ENCODE measurements at places on chromosomes 12 and 14.
A peak's percentile ranks its signal among the peaks of the same experiment; 100 is the strongest.

DNA sequence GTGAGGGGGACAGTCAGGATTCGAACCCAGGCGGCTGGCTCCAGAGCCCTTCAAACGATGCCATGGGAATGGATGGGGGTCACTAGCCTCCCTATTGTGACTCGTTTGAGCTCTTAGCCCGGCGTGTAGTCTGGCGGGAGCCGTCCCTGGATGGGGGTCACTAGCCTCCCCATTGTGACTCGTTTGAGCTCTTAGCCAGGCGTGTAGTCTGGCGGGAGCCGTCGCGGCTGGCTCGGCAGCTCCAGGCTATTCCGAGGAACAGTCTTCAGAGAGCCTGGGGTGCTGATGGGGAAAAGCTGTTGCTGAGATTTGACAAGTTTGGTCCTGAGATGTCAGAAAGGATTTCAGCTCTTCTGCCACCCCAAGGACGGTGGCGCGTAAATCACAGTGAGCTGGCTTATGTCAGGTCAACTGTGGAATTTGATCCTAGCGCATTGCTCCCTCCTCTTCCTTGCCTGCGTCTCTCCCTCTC is 58.3 kb downstream of the CALM1 start:
- DNase-seq, result no peak

DNA sequence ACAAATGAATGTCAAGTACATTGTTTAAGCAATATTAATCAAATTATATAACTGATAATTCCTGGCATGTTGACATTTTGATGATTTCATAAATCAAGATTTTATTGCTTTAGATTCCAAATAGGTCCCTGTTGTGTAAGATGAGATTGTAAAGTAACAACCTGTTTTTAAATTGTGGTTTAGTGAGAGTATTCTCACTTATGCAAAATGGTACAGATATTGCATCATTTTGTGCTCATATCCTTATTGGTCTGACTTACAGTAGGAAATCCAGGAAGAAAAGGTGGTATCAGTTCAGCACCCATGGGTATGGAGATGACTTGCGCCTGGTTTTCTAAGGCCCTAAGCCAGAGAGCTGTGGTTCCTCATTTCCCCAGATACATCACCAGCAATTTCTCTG is 165.5 kb downstream of the KIF21A start:
- no peak for DNase-seq

DNA sequence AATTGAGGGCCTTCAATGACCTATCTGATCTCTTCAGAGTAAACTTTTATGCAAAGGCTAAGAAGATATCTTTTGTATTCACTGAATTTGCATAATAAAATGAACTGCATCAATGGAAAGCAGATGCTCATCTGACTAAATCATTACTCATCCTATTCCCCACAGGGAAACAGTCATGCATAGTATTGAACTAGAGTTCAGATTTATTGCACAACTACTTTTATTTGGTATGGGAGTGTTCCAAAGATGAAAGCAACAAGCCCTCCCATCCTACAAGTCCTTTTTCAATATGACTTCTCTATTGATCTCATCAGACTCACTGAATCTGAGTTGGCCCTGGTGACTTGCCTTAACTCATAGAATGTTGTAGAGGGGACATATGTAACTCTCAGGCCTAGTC is 159.8 kb downstream of the KITLG start:
- no peak for DNase-seq

DNA sequence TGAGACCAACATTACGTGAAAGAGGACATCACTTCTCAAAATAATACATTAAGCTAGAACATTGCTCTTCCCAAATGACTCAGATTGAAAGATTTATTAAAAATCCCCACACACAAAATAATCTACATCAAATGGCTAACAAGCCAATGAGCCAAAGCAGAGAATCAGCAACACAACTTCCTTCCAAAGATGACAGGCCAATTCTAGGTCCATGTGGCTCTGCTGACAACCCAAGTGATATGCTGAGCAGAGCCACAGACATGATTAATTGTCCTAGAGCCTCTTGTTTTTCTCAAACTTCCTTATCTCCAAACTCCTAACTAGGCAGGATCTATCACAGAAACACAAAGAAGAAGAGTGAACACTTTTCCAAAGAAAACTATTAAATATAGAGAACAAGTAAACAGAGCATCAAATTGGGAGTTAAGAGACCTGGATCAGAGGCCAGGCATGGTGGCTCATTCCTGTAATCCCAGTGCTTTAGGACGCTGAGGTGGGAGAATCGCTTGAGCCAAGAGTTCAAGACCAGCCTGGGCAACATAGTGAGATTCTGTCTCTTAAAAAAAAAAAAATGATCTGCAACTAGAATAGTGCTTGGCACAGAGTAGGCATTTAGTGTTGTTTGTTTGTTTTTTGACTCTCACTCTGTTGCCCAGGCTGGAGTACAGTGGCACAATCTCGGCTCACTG is 38.5 kb downstream of the SENP1 start:
- no peak for DNase-seq

- DNase-seq, result no peak
Observed at GRCh38 chr12:20482491-20483054, 114.2 kb downstream of the PDE3A start.

DNA sequence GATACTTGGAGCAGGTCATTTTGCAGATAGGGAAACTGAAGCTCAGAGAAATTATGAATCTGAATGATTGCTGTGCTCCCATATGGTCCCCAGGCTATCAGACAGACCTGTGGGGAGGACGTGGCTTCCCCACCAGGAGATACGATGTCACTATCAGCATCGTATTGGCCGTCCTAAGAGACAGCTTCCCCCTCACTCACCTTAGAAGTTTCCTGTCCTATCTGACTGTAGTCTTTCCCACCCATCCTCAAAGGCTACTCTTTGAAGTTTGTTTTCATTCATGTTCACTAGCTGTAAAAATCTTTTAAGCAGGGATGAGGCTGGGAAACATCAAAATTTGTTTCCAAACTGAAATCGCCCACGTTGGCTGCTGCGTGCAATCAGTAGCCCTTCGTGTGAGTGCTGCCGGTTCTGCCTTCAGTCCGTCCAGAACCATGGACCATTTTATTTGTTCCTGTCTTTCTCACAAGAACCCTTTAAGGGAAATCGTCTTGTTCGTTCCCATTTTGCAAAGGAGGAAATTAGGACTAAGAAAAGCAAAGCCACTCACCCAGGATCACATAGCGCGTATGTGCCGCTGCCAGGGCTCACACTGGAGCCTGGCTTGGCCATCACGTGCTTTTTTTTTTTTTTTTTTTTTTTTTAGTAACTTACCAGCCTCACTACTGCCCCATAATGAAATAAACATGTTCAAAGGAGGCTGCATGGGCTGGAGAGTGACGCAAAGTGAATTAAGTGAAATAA is 1.0 kb upstream of the KDM2B start:
- DNase-seq, result peak; percentile 35

DNA sequence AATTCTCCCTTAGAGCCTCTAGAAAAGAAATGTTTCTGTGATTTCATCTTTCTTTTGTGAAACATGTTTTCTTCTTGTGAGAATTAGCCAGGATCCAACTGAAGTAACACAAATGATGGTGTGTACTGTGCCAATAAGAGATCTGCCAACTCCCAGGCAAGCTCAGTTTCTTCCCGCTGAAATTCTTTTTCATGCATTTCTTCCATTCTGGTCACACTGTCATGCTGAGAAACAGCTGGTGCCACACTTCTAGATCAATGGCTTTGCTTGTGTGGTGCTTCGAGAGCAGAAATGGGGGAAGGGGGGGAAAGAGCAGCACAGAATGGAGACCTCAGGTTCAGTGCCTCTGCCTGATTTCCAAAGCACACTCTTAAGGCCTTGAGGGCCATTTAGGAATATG is 41.4 kb upstream of the FGF6 start:
- no peak for DNase-seq

- no peak for DNase-seq
Observed at GRCh38 chr12:40560848-40561247, 131.4 kb upstream of the CNTN1 start.

DNA sequence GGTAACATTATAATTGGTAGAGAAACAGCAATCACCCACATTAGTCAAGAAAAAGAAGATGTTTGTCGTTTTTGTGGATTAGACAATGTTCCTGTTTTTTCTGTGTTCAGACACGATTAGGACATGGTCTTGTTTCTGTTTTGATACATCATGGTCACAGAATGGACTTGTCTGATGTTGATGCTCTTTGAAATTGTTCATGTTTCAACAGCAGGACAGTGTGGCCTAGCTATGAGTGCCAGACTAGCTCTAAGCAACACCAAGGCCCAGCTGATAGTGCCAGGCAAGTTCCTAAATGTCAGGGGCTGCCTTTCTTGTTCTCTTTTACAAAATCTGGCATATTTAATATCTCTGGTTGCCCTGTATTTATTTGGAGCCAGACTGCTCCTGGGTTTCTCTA is 40.9 kb upstream of the TOMM20L start:
- no peak for DNase-seq

DNA sequence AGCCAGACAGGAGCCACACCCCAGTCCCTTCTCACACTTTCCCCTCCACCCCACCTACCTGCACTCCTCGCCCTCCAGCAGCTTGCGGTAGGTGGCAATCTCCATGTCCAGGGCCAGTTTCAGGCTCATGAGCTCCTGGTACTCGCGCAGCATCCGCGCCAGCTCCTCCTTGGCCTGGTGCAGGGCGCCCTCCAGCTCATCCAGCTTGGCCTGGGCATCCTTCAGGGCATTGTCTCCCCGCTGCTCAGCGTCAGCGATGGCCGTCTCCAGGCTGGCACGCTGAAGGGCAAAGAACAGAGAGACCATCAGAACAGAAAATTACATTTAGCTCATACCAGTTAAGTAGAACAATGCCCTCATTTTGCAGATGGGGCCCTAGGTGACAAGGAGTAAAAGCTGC is 5.5 kb downstream of the KRT74 start:
- DNase-seq, result no peak

DNA sequence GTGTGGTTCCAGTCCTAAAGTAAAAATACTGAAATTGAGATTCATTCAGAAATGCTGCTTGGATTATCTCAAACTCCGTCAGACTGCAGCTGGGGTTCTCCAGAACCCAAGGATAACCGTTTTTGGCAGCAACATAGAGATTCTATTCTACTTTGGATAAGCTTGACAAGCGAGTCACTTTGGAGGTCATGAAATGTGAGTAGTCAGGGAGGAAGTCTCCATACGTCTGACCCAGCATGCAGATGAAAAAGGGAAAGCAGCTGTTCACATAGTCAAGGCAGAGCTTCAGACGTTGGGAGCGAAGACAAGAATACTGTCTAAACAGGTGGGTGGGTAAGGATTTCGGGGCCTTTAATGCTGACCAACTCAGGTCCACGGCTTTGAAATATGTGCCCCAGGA is 14.9 kb upstream of the HSP90B1 start:
- DNase-seq, result no peak

DNA sequence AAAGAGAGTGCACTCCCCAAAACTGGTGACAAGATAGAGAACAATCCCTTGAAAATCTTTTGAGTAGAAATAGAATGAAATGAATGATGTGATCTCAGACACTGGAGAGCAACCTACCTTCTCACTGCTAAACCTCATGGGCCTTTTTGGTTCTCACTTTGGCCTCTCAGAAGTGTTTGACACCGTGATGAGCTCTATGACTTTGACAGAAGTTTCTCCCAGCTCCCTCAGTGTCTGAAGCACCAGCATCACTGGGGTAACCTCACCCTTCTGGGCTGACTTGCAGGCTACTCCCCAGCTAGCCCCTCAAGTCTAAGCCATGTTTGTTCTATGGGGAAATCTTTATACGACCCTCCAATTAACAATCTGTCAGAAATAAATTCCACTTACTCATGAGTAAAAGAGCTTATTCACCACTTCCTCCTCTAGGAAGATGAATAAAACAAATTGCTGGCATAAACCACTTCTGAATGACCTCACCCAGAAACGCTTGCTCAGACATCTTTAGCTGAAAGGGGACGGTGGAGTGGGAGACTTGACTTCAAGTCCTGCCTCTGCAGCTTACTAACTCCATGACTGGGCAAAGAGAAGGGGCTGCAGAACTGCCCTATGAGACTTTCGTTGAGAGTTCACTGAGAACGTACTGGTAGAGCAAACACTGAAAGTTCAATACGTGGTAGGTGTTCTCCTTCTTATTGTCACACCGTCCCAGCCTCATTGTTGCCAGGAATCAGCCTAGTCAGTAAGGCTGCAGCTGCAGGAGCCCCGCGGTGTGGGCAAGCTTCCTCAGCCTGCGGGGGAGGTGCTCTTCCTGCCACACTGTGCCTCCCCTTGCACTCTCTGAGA is 46.5 kb downstream of the ST8SIA1 start:
- DNase-seq, result no peak

DNA sequence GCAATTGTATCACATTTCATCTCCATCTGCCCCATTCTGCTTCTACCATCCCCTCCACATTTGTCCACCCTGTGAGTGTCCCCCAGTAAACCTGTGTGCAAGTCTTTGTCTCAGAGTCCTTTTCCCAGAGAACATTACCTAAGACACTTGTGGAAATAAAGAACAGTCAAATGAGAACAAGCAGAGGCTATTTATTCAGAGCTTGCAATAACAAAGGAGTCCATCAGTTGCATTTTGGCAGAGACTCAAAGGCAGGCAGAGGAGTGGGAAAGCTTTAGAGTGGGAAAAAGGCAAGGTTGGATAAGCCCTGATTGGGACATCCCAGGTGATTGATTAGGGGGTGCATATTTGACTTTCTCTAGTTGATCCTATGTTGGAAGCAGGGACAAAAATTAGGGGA is 18.2 kb upstream of the PPFIBP1 start:
- no peak for DNase-seq
